ENCODE measurements at places on chromosomes 3 and 15. TPM values are rescaled to one million over a fixed set of nuclear protein-coding genes. Genes with fewer than 3 reads are reported as not detected.

ITIH3 gene
- not detected for total RNA-seq

CIB1 gene
- 4.7 TPM for total RNA-seq

P2RY14 gene
- 0.31 TPM for total RNA-seq

ARGFX gene
- total RNA-seq: not detected

CD200R1L gene
- not detected for total RNA-seq

KCNH8 gene
- 19.4 TPM for total RNA-seq

TNFSF10 gene
- 2.2 TPM for total RNA-seq

PCOLCE2 gene
- total RNA-seq: 4.4 TPM

CFAP92 gene
- total RNA-seq: 1.6 TPM

WDR72 gene
- total RNA-seq: 0.31 TPM

UBE2E1 gene
- total RNA-seq: 84.8 TPM

CCK gene
- total RNA-seq: 7.8 TPM

STRIT1 gene
- not detected for total RNA-seq

PLSCR5 gene
- not detected for total RNA-seq

MYZAP gene
- 0.63 TPM for total RNA-seq

RASL12 gene
- total RNA-seq: 2.8 TPM

SH3GL3 gene
- total RNA-seq: 121 TPM

EPHA6 gene
- 78.9 TPM for total RNA-seq

LEKR1 gene
- 1.3 TPM for total RNA-seq

KLHL24 gene
- total RNA-seq: 203 TPM

BHLHE40 gene
- total RNA-seq: 5.6 TPM

MEIS2 gene
- total RNA-seq: 283 TPM

MYRIP gene
- 10.0 TPM for total RNA-seq

CNTN4 gene
- 102 TPM for total RNA-seq

ITIH1 gene
- total RNA-seq: not detected

POLR2H gene
- 44.1 TPM for total RNA-seq

GPR176 gene
- 35.4 TPM for total RNA-seq

RAD51 gene
- 1.9 TPM for total RNA-seq

HTR3E gene
- not detected for total RNA-seq

TMEM212 gene
- not detected for total RNA-seq

EIF2A gene
- total RNA-seq: 317 TPM

CCR4 gene
- not detected for total RNA-seq

CD200 gene
- total RNA-seq: 57.6 TPM

UROC1 gene
- total RNA-seq: not detected

FETUB gene
- total RNA-seq: not detected

TGFBR2 gene
- total RNA-seq: 5.3 TPM

PTH1R gene
- total RNA-seq: 1.6 TPM

ANKRD63 gene
- 0.94 TPM for total RNA-seq

SNX22 gene
- 9.7 TPM for total RNA-seq

SLC28A2 gene
- not detected for total RNA-seq

TRIM59 gene
- 14.1 TPM for total RNA-seq

C2CD4A gene
- total RNA-seq: not detected

NR1I2 gene
- 0.63 TPM for total RNA-seq

WDR93 gene
- total RNA-seq: 0.63 TPM

PLCB2 gene
- total RNA-seq: 6.9 TPM

ITIH4 gene
- 17.8 TPM for total RNA-seq

CCDC39 gene
- total RNA-seq: 0.63 TPM

PTPN23 gene
- 53.5 TPM for total RNA-seq

MST1 gene
- total RNA-seq: 10.6 TPM

GPR160 gene
- total RNA-seq: 2.2 TPM

TGM5 gene
- not detected for total RNA-seq

DZIP3 gene
- total RNA-seq: 53.5 TPM

BCL2A1 gene
- total RNA-seq: not detected

TRIM42 gene
- not detected for total RNA-seq

GHSR gene
- total RNA-seq: not detected

RAB27A gene
- total RNA-seq: 7.5 TPM

SLC2A2 gene
- total RNA-seq: not detected
